ENCODE measurements at places on chromosomes 1 and 21. TPM values are rescaled to one million over a fixed set of nuclear protein-coding genes. Genes with fewer than 3 reads are reported as not detected.

The HUNK gene
- 14.8 TPM for total RNA-seq

The TNFRSF9 gene
- not detected for total RNA-seq

DNA sequence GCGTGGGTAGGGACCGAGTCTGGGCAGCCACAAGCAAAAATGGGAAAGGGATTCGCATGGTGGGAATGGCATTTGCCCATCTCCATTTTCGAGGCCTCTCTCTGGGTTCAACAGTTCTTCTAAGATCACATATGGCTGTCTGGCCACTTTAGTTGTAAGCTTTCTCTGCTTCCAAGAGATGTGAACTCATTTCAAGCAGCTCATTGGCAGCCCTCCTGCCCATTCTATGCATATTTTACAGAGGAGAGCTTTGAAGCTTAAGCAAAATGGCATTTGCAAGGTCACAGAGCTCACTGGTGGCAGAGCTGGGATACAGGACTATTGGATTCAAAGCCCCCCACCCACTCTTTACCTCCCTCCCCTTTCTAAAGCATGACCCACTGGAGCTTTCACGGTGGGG is 93.7 kb downstream of the HHIPL2 start:
- no peak for DNase-seq
- no peaks in the 10 kb centered on the region for H3K36me3 ChIP-seq
- no peak overlapping the region for H3K27ac ChIP-seq
- H3K4me3 ChIP-seq, result no peak overlapping the region

The FAM72B gene
- 15.0 TPM for total RNA-seq

DNA sequence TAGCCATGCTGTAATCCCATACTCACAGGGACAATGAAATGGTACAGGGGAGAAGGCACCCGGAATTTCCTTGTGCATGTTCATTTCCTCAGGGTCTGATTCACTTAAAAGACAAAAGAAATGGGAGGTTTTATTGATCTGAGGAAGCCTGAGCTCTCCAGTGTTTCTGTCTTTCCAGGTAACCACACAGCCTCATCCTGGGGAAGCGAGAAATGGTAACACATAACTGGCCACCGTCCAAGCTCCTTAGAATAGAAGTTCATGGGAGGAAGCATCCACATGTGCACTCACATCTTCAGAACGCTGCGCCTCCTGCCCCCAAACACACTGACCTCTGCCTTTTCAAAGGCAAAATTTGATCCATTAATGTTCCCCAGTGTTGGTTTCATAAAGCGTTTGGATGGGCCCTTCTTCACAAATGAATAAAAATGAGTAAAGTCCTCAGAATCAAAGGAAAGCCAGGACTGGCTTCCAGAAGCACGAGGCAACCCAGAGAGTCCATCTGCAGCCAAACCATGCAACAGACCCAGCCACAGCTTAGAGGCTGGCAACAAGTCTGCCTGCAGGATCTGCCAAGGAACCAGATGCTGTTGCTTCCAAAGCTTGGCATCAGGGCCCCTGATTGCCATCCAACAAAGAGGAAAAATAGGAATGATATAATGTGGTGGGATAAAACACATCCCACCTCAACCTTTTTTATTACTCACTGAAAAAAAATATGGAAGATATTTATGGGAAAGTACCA is 120.3 kb downstream of the ZBTB18 start:
- no peaks in the 10 kb centered on the region for H3K36me3 ChIP-seq
- no peak for DNase-seq
- no peak overlapping the region for H3K4me3 ChIP-seq
- H3K4me1 ChIP-seq, result peaks cover 16% of the 10 kb centered on the region

The FAM78B gene
- total RNA-seq, result 5.8 TPM

- peak; percentile 23 for DNase-seq
- no peaks in the 10 kb centered on the region for H3K27me3 ChIP-seq
- 0 out of 2 replicates have a peak, but pooled peaks cover 5% of the 10 kb centered on the region for H3K4me1 ChIP-seq
These were observed 50.2 kb downstream of the DENND1B start for GRCh38 chr1:197725044-197725443.

DNA sequence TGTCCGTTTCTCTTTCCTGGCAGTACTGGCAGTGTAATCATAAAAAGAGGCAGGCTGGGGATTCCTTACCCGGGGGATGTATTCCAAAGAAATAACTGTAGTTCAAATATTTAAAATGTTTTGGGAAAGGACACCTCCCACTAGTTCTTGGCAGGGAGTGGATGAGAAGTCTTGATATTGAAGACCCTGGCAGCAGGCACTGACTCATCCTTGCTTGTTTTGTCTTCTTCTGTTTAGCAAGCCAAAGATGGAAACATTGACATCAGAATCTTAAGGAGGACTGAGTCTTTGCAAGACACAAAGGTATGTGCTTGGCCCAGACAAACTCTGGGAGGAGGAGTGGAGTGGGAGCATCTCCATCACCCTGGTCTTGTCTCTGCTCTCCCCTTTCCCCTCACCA is 639 bp downstream of the IL20 start:
- H3K36me3 ChIP-seq, result no peaks in the 10 kb centered on the region
- H3K27me3 ChIP-seq, result no peaks in the 10 kb centered on the region
- no peaks in the 10 kb centered on the region for H3K4me1 ChIP-seq
- no peak overlapping the region for H3K27ac ChIP-seq
- no peak overlapping the region for H3K4me3 ChIP-seq
- no peak for DNase-seq

GRCh38 chr1:109468061-109468460 is 1.7 kb downstream of the SYPL2 start:
- H3K36me3 ChIP-seq, result no peaks in the 10 kb centered on the region
- DNase-seq, result no peak
- peak overlapping the region; percentile 68 for H3K4me3 ChIP-seq

The RPL5 gene
- 2,182 TPM for total RNA-seq

The FAM20B gene
- 19.9 TPM for total RNA-seq

The PRRX1 gene
- total RNA-seq, result not detected

- no peaks in the 10 kb centered on the region for H3K36me3 ChIP-seq
- peak overlapping the region; percentile 58 for H3K4me3 ChIP-seq
- peak; percentile 73 for DNase-seq
- H3K4me1 ChIP-seq, result peaks cover 9% of the 10 kb centered on the region
These were observed 1.2 kb downstream of the SAMD11 start for GRCh38 chr1:924656-925560.

GRCh38 chr1:210951279-210951678 is 182.7 kb downstream of the KCNH1 start:
- H3K27me3 ChIP-seq, result no peaks in the 10 kb centered on the region
- DNase-seq, result no peak
- no peak overlapping the region for H3K4me3 ChIP-seq
- no peaks in the 10 kb centered on the region for H3K36me3 ChIP-seq
- no peak overlapping the region for H3K27ac ChIP-seq

The TMEM52 gene
- total RNA-seq, result 13.4 TPM

The RNU1-1 gene
- under 0.01 TPM for total RNA-seq

GRCh38 chr1:208318150-208318734 is 74.1 kb upstream of the PLXNA2 start:
- no peaks in the 10 kb centered on the region for H3K36me3 ChIP-seq
- no peak for DNase-seq
- no peak overlapping the region for H3K4me3 ChIP-seq
- no peak overlapping the region for H3K27ac ChIP-seq

DNA sequence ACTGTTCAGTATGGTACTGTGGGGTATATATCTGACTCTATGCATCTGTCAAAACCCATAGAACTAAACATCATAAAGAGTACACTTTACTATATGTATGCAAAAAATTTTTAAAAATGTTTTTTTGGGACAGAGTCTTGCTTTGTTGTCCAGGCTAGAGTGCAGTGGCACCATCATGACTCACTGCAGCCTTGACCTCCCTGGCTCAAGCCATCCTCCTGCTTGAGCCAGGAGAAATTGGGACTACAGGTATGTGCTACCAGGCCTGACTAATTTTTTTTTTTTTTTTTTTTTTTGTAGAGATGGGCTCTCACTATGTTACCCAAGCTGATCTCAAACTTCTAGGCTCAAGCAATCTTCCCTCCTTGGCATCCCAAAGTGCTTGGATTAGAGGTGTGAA is 11.5 kb downstream of the TRIT1 start:
- no peak for DNase-seq
- H3K4me3 ChIP-seq, result no peak overlapping the region
- H3K4me1 ChIP-seq, result no peaks in the 10 kb centered on the region
- H3K27me3 ChIP-seq, result no peaks in the 10 kb centered on the region

The LDLRAD1 gene
- not detected for total RNA-seq

DNA sequence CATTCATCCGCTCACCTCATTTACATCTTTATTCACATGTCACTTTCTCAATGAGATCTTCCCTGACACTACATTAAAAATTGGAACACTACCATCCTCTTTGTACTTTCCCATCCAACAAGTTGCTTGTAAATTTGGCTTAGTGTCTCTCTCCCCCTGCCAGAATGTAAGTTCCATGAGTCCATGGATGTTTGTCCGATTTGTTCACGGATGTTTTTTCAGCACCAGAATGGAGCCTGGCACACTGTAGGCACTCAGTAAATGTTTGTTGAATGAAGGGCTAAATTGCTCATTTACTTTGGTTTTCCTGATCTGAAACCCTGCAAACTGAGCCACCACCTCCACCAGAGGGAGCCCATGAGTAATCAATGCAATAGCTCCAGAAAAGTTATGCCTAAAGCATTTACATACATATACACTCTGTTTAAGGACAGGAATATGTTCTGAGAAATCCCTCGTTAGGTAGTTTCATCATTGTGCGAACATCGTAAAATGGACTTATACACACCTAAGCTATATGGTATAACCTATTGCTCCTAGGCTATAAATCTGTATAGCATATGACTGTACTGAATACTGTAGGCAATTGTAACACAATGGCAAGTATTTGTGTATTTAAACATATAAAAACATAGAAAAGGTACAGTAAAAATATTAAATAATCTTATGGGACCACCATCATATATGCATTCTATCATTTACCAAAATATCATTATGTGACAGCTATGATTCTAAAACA is 2.8 kb upstream of the EYA3 start:
- no peaks in the 10 kb centered on the region for H3K27me3 ChIP-seq
- H3K36me3 ChIP-seq, result no peaks in the 10 kb centered on the region

DNA sequence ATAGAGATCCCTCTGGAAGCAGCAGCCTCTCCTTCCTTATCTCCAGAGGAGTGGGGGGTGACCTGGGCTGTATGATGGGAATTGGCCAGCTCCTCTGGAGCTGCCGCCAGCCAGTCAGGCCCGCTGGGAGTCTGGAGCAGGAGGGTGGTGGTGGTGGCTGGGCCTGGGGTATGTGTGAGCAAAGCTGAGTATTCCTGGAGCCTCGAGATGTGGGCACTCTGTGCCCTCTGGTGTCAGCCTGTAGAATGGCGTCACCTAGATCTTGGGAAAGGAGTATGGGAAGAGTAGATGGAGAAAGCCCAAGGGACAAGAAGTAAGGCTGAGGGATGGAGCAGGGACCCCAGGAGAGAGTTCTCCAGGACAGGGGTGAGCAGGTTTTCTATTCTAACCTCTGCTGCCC is 16.0 kb downstream of the VANGL2 start:
- peaks cover 1% of the 10 kb centered on the region for H3K4me1 ChIP-seq
- no peaks in the 10 kb centered on the region for H3K27me3 ChIP-seq
- peak; percentile 78 for DNase-seq

The B4GALT3 gene
- 32.4 TPM for total RNA-seq

The MIXL1 gene
- total RNA-seq, result 2.6 TPM

Data from GM23338 (cell line).